HCT116 (cell line): ENCODE measurements at places on chromosomes 16 and 17.

DNA sequence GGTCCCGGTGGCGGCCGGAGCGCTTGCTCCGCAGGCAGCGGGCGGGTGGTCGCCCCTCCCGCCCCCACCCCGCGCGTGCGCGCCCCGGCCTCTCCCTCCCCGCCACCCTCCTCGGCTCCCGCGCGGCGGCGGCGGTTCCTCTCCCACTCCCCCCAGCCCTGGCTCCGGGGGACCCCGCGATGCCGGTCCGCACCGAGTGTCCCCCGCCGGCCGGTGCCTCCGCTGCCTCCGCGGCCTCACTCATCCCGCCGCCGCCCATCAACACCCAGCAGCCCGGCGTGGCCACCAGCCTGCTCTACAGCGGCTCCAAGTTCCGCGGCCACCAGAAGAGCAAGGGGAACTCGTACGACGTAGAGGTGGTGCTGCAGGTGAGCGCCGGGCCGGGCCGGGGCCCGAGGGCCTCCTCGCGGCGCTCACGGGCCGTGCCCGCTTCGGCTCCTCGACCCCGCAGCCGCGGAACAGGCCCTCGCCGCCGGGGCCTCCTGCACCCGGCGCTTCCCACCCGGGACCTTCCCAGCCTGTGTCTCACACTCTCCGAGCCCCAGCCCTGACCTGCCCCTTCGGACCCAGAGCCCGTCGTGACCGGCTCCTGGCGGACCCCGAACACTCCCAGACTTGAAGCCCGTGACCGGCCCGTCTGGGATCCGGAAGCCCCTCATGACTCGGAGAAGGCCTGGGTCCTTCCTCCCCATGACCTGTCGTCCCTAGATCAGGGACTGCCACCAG is 490 bp downstream of the GID4 start:
- DNase-seq, result no peak

- DNase-seq, result no peak
Measured at GRCh38 chr16:57325458-57325857, 33.1 kb upstream of the CCL22 start.

- no peak for DNase-seq
Measured at GRCh38 chr16:10240854-10241613, 58.8 kb upstream of the GRIN2A start.

GRCh38 chr17:38451030-38451839 is 23.0 kb downstream of the ARHGAP23 start:
- no peak for DNase-seq

DNA sequence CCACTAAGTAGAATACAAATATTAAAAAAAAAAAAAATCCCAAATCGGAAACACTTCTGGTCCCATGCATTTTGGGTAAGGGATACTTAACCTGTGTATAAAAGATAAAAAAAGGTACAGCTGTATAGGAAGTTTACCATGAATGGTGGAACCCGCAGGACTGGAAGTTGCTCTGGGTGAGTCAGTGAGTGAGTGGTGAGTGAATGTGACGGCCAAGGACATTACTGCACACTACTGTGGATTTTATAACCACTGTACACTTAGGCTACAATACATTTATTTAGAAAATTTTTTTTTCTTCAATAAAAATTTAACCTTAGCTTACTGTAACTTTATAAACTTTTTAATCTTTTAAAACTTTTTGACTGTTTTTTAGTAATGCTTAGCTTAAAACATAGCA is 71.3 kb upstream of the BCAR1 start:
- no peak for DNase-seq
